Femur (tissue), 1 donor: ENCODE measurements at places on chromosomes 2 and 18.
A peak's percentile ranks its signal among the peaks of the same experiment; 100 is the strongest.

DNA sequence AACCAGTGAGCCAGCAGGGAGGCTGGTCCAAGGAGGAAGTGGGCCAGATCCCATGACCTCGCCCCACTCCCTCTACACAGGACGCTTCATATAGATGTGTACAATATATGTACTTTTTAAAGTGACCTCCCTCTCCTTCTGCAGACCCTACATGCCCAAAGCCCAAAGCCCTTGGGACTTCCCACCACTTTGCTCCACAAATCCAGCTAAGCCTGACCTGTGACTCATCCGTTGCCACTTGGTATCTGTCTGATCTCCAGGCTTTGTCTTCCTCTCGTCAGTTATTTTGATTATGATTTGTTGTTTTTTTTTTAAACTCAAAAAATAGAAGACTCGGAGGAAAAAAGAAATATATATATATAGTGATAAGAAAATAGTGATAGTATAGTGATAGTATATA, 470.8 kb downstream of the KCNJ3 start:
- no peak for DNase-seq

- DNase-seq, result no peak
Measured at GRCh38 chr18:23701017-23701416, 11.8 kb downstream of the LAMA3 start.

GRCh38 chr2:138321458-138321857, 180.1 kb upstream of the SPOPL start:
- no peak for DNase-seq

GRCh38 chr2:226336283-226336682, 463.3 kb downstream of the IRS1 start:
- DNase-seq, result no peak

- no peak for DNase-seq
Measured at GRCh38 chr18:69944436-69944835, 3.2 kb downstream of the CD226 start.

DNA sequence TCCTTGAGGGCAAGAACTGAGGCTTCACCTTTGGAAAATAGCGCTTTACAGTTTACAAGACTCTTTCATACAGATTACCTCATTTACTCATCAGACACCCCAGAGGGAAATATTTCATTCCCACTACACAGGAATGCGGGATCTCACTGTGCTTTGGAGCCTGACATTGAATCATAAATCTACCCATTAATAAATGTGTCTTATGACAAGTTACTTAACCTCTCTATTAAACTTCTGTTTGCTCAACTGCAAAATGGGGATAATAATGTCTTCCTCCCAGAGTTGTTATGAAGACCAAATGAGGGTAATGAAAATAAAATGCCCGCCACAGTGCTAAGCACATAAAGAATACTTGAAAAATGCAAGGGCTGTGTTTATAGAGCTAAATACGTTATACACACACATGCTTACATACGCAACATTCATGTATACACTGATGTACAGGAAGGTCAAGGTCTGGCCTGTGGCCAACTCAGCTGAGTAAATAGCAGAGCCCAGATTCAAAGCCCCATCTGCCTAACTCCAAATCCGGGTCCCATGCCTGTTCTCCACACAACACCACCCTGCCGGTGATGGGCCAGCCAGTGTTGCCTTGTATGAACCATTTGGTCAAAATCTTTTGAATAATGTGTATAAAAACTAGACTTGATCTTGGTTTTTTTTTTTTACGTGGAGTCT, 77.8 kb upstream of the STPG4 start:
- DNase-seq, result peak; percentile 37

DNA sequence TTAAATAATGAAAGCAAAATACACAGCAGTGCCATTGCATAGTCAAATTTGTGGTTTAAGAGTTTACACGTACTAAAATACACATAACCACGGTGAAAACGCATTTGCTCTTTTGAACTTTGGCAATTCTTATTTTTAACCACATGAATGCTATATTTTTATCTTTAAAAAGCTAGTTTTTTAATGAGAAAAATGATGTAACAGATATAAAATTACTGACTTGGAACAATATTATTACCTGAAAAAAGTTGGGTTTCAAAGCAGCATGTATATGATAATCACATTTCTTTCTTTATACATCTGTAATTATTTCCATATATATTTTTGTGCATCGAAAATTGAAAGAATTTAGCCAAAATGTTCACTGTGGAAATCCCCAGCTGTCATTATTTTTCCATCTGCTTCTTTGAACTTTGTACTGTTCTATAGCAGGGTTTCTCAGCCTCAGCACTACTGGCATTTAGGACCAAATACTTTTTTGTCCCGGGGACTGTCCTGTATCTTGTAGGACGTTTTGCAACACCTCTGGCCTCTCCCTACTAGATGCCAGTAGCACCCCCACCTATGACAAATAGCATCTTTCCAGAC, 75.9 kb upstream of the CAB39 start:
- DNase-seq, result no peak

- DNase-seq, result no peak
Measured at GRCh38 chr18:49843131-49843530, 29.8 kb upstream of the ACAA2 start.

DNA sequence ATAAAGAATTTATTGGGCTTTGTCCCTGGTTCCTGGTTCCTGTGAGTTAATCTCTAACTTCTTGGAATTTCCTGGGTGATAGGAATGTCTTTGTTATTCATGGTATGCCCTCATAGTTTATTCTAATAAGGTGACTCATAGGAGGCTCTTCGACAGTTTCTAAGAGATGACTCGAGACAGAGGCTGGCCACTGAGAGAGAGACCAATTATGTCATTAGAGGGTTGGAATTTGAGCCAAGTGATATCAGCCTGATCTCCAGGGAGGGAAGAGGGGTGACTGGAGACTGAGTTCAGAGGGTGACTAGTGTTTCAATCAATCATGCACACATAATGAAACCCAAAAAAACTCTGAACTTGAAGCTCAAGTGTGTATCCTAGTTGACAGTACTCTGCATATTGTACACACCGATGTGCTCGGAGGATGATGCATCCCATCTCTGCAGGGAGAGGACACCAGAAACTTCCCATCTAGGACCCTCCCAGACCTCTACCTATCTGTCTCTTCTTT, 185.7 kb downstream of the MTCL1 start:
- DNase-seq, result no peak

GRCh38 chr2:15732341-15733077, 140.8 kb downstream of the DDX1 start:
- no peak for DNase-seq

DNA sequence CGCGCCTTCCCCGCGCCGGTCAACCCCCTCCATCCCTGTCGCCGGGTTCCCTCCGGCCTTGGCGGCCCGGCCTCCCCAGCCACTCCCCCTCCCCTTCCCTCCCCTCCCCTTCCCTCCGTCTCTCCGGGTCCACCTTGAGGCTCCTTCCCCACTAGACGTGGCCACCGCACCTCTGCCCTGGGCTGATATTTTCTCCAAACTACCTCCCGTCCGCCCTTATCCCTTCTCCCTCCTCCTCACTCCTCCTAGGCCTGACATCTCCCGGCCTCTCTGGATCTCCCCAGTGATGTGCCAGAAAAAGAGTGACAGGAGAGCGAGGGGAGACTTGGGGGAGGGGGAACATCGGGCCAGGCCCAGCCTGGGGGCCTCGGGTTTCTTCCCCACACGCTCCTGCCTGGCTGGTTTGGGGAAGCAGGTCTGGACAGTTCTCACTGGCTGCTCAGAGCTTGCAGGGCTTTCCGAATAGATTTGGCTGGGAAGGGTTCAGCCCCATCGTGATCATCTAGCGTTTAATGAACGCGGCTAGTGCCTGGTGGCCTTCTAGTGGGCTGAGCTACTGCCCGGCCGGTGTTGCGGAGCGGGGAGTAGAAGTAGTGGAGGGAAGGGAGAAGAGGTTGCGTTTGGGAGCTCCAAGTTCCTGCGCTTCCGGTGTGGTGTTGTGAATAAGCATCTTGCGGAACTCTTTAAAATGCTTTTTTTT, 641 bp downstream of the MAPRE3 start:
- DNase-seq, result peak; percentile 29

DNA sequence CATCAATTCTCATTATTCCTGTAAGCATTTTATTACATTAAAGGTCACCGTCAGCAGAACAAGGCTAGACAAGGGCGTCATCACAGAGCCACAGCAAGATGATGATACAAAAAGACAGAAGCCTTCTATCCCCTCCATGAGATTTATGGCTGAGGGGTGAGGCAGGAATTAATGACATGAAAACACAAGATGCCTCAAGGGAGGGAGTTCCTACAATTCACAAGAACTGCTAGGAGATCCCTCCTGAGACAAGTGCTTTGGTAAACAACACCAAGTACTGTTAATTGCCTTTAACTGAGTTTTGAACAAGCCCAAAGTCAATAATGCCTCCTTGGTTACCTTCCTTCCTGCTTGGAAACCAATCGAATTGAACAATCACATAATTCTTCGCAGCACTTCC, 14.1 kb downstream of the ADD2 start:
- no peak for DNase-seq

DNA sequence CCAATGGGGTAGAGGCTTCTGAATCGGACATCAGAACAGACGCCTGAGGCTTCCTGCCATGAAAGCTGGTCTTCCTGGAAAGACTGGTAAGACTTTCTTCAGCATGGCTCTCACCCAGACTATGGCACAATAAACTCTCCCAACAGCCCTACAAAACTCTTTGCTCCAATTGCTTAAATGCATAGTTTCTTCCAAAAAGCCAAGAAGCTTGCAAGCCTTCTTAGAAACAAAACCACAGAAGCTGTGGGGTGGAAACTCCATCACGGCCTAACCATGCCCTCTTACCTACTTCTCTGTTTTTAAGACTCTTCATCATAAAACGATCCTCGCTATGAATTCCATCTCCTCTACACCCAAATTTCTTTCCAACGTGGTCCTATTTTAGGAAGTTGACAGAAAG, 48.2 kb downstream of the PAX8 start:
- no peak for DNase-seq

DNA sequence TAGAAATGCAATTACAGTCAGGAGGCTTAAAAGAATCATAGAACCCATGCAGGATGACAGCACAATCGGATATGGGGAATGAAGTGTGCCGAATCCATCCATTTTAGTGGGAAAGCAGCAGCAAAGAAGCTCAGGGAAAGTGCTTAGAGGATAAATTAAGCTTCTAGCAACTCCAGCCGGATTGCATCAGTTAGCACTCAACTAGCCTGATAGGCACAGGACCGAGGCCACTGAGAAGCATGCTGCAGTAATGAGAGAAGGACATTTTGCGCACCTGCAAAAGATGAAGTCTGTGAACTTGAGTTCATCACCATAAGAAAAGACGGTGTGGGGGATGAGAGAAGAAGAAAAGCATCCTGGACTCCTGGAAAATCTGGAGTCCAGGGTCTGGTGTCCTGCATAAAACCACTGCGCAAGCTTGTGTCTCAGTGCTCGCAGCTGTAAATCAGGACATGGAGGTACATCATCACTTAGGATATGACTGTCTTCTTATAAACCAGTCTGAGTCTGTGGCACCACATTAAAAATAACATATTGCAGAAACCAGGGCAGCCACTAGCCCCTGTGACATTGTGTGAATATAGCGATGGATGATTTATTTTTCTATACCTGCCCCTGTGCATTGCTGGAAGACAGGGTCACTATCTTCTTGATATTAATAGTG, 665.5 kb upstream of the SOX11 start:
- no peak for DNase-seq

DNA sequence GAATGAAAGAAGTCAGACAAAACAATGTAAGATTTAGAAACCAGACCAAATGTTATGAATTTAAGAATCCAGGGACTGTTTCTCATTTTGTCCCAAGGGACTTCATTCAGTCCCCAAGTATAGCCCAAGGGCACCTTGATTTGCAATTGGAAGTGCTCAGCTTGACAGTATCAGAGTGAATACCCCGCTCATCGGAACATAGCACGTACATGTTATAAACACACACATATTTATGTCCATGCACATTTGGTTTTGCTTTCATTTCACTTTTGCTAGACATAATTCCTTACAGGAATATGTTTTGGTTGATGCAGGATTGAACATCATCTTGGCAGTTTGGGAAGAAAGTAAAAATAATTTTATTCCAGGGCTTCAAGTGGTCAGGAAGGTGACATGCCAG, 100.2 kb downstream of the PID1 start:
- no peak for DNase-seq

GRCh38 chr2:136448986-136449780, 316.2 kb upstream of the THSD7B start:
- DNase-seq, result no peak

GRCh38 chr2:38301340-38301968, 75.6 kb downstream of the ATL2 start:
- no peak for DNase-seq

DNA sequence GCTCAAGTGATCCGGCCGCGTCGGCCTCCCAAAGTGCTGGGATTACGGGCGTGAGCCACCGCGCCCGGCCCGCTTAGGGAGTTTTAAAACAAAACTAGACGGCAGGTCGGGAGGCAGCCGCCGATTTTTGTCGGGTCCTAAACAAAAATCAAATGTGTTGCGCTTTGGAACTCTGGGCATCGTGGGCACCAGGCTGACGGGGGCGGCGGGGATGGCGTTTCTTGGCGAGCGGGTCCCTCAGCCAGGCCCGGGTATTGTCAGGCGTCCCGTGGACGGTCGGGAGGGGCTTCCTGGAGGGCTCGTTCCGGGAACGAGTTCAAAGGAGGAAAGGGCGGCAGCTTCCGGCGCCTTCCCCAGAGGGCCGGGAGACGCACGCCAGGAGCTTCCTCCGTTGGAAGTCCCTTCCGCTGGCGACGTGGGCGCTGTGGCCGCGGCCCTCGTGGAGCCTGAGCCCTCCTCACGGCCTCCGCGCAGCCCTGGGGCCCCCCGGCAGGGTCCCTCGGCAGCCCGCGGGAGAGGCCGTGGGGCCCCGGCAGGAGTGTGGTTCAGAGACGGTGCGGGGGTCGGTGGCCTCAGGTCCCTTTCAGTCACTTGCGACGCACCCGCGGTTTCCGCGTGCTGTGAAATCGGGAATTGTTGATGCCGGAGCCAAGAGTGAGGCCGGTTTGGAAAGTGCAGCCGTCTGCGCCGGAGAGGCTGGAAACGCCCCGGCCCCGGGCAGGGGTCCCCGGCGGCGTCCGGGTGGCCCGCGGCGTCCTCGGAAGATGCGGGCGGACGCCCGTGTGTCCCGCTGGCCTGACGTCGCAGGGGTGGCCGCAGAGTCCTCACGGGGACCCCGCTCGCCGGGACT, 59.3 kb downstream of the EMILIN2 start:
- DNase-seq, result peak; percentile 78

DNA sequence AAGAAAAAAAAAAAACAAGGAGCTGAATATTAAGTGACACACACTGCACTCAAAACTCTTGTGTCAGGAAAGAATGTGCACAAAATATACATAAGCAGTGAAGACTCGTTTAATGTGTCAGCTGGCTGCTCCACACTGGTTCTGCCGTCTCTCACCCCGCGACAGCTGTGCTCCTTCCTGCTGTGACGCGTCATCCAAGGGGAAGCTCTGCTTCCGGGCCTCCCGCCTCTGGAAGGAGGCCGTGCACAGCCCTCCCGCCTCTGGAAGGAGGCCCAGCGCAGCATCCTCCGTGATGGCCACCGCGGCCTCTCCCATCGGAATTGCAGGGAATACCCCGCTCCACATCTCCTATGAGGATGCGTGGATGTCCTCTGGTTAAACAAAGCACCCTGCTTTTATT, 151.0 kb downstream of the HDAC4 start:
- DNase-seq, result peak; percentile 87
